ENCODE measurements at places on chromosomes 2 and 18.

GRCh38 chr18:28088477-28088876 lies 88.5 kb downstream of the CDH2 start:
- DNase-seq = no peak

DNA sequence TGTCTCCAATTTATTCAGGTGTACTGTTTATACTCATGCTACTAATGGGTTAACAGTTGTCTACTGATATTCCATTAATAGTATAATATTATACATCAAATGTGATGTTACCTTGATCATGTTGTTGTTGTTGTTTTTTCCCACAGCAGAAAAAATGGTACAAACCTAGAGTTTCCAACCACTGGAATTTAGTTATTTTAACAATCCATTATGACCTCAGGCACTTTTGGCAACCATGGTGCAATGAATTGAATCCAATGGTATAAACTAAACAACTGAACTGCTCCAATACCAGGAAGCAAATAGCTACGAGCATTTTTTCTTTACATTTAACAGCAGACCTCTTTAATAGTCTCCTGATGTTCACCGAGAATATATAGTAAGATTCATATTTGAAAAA lies 31.0 kb upstream of the C2orf66 start:
- DNase-seq = no peak

GRCh38 chr18:42901161-42901560 lies 214.3 kb downstream of the RIT2 start:
- DNase-seq = no peak

GRCh38 chr2:217438136-217438535 lies 564.7 kb downstream of the TNS1 start:
- DNase-seq = no peak

- no peak for DNase-seq
These were observed 43.3 kb downstream of the EIF5B start for GRCh38 chr2:99380376-99381010.

- no peak for DNase-seq
These were observed 3.0 kb downstream of the MSH6 start for GRCh38 chr2:47785986-47786385.

DNA sequence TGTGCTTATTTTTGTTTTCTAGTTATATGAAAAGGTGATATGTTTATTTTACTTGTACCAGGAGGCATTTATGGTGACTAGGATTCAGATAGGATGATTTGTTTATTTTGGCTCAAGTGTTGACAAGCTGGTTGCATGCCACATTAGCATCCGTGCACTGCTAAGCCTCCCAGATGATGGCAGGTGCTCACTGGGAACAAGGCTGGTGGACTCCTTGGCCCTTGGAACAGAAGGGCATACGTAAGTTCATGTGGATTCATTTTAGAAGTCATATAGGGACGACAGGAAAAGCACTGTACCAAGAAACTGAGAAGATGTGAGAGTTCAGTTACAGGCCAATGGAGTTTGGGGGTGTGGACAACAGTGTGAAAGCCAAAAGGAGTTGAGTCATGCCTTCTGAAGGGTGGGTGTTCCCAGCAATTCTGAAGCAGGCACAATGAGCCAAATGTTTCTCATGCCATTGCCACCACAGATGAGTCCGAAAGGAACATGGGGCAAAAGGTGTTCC lies 166.2 kb downstream of the PHLPP1 start:
- DNase-seq = peak; percentile 70

GRCh38 chr18:9631814-9632496 lies 17.6 kb upstream of the PPP4R1 start:
- no peak for DNase-seq

GRCh38 chr2:17386771-17387170 lies 131.5 kb downstream of the RAD51AP2 start:
- DNase-seq = no peak

- DNase-seq = no peak
These were observed 39.6 kb upstream of the CLASP1 start for GRCh38 chr2:121688820-121689219.

GRCh38 chr18:74288041-74288440 lies 3.7 kb downstream of the CYB5A start:
- DNase-seq = no peak

- no peak for DNase-seq
These were observed 41.4 kb upstream of the TMEFF2 start for GRCh38 chr2:192236136-192236535.

GRCh38 chr2:29596584-29596983 lies 324.8 kb downstream of the ALK start:
- no peak for DNase-seq

GRCh38 chr2:88693911-88694414 lies 2.5 kb downstream of the RPIA start:
- no peak for DNase-seq

- no peak for DNase-seq
These were observed 266.8 kb upstream of the SIX3 start for GRCh38 chr2:44674473-44675284.

DNA sequence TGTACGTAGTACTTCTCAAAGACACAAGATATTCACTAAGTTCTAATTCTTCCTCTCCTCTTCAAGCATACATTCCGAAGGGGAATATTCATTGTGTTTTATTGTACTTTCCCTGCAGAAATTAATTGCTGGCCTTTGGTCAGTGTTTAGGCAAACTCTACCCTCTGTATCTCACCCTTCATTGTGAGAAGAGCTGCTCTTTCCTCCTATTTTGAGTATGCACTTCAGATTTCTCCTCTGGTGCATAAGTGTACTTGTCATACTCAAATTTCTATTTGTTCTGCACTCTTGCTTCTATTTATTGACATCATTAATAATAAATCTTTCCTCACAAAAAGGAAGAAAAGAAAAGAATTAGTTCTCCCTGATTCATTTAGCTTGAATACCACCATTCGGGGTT lies 485.4 kb upstream of the SLC8A1 start:
- no peak for DNase-seq

Data from brain pericyte (primary cell).